Stimulated activated CD4-positive, alpha-beta T cell treated with anti-CD3 and anti-CD28 coated beads, Interleukin-4, amount 100 ng/mL, for 24 hours (primary cell): ENCODE measurements at places on chromosomes 6 and 20.

- no peak for DNase-seq
Observed at GRCh38 chr20:57529160-57529585, 4.2 kb upstream of the CTCFL start.

DNA sequence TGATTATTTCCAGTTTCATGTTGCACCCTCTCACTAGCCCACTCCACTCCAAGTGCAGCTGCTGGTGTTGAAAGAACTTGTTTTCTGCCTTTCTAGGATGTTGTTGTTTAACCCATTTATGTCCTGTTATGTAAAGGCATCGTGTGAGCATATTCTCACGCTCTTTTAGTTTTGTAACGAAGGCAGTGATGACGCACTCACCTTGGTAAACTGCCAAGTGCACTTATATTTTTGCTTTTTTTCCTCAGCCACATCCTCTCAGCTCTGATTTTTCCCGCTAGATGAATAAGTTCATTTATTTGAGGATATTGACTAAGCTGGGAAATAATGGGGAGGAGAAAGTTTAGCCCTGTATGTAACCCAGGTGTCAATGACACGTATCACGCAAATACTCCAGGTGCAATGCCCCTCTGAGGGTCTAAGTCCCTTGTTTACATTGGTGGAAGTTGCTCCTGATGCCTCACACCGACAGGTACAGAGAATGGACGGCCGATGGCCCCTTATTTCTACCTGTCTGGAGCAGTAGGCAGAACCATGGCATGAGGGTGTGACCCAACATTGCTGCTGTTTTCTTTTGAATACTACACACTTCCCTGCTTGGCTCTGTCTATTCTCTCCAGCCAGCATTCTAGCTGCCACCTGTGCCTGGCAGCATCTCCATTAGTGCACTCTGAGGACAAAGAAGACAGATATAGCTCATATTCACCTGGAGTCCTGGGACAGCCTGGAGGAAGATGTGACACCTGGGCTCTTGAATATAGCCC lies 132.7 kb upstream of the SLC24A3 start:
- no peak for DNase-seq

- DNase-seq = no peak
Observed at GRCh38 chr6:21103626-21104224, 489.8 kb upstream of the SOX4 start.

- no peak for DNase-seq
Observed at GRCh38 chr20:32681175-32682084, 7.7 kb upstream of the C20orf203 start.

GRCh38 chr20:52943185-52943841 lies 28.8 kb upstream of the TSHZ2 start:
- no peak for DNase-seq

- DNase-seq = no peak
Observed at GRCh38 chr20:53579266-53579580, 14.4 kb downstream of the ZNF217 start.

DNA sequence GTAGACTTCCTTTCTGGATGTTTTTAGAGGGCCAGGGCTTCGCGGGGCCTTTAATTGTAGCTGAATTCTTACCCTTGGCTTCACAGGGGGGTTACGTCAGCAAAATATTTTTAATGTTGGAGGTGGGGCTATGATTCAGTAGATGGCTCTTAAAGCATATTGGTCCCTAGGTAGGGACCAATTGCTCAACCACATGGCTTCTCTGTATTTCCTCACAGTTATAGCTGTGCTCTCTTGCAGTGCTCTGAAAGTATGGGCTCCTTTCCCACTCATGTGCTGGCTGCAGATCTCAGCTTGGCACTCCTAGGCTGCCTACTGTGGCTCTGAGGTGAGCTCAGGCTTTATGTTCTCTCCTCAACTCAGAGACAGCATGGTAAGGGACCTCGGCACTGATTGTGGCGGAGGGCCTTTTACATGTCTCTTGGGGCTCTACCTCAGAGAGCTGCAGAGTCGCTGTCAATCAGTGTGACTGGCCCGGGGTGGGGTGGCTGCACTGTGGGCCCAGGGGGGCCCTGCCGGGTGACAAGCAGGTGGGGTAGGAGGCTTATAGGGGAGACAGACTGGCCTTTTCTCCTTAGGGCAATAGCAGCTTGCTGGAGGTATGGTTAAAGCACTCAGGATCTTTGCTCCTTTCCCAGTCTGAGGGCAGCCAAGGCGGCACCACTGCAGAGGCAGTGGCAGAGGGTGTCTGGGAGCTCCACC lies 318.0 kb downstream of the DOK5 start:
- DNase-seq = no peak

GRCh38 chr6:124943658-124944057 lies 18.6 kb upstream of the RNF217 start:
- no peak for DNase-seq

DNA sequence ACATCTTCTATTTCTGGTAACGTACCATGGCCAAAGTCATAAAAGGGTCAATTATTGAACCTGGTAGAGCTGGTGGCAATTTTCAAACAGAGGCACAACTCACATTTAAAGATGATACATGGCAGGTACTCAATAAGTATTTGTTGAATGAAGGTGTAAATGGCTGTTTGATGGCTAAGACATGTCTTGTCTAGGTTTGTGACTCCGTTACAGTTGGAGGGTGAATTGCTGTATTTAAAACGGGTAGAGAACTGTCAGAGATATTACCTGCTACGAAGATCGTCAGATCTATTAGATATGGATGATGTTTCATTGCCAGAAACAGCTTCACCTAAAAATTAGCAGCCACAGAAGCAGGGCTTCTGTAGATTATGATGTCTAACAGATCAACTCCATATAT lies 601.9 kb downstream of the PRKN start:
- DNase-seq = no peak

DNA sequence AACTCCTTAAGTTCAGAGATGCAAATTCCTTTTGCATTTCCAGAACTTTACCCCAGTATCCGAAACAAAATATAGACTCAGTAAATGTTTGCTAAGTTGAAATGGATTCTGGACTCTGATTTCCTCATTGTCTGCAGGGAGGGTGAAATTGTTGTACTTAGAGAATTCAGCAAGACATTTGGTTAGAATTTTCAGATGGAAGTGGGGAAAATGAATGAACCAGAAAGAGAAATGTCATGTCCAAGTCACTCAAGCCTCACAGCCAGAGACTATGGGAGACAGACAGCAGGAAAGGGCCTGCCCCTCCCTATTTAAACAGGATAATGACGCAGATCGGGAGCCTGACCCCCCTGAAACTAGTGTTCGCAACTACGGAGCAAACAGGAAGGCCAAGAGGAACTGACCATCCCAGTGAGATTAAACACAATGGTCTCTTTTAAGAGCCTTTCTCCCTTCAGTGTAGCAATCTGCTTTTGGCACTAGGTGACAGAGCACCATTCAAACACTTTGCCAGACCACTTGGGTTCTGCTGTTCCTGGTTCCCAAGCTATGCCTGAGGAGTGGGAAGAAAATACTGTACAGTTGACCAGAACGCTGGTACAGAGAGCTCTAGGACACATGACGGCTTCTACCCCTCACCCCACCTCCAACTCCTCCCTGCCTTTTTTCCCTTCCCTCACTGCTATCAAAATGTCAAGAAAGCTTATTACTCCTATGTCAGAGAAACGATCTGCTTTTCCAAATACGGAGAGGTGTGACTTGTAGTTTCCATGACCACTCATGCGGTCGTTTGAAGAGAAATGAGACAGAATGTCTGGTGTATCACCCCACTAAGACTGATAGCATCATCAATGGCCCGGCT lies 13.7 kb downstream of the NEDD9 start:
- peak; percentile 22 for DNase-seq

- DNase-seq = peak; percentile 40
Observed at GRCh38 chr6:137928286-137928685, 61.2 kb downstream of the TNFAIP3 start.

DNA sequence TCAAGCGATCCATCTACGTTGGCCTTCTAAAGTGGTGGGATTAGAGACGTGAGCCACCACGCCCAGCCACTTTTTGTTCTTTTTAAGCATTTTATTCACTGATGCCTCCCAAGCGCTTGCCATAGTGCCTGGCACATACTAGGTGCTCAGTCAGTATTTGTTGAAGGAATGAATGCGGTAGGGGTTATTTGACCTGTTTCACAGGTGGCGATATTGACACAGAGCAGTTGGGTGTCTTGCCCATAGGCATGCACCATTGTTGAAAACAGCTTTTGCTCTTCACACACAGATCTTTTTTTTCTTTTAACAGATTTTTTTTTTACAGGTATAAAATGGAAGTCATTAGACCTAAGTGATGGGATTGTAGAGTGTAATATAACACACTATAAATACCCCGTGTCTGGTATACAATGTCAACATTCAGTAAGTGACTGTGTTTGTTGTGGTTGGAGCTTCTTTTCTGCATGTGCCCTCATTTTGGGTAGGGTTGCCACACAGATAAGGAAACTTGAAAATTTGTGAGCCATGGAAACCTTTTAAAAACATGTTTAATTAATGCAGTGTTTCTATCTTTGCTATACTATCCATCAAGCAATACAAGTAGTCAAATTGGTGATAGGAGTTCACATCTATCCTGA lies 24.8 kb downstream of the RREB1 start:
- DNase-seq = no peak

DNA sequence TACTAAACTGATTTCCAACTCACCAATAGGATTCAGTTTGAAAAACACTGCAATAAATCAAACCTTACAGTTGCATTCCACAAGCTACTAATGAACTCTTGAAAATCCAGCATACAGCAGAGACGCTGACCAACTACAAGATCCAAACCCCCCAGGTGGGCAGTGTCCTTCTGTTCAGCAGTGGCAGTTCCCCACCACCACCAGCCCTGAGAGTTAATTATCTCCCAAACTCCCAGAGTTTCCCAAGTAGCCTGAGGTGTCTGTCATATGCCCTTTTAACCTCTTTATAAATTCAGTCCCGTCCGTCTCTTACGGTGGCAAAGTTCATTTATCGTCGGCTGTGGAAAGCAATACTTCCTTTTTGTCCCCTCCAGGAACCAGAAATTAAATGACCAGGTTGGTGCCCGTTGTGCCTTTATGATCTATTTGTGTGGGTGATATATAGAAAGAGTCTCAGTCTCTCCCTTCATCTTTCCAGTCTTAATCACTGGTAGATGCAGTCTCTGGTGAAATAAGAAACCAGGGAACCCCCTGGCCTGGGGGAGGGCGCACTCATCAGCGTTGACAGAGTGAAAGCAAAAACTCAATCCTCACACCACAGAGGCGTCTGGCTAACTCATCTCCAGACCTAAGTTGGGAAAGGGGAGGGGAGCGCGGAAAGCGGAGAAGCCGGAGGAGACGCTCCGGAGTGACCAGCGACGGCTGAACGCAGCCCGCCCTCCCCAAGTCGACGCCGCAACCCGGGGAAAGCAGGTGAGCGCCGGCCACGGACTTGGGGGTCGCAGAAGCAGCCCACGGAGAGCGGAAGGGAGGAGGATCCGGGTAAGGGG lies 717 bp downstream of the MRPL14 start:
- DNase-seq = peak; percentile 91

DNA sequence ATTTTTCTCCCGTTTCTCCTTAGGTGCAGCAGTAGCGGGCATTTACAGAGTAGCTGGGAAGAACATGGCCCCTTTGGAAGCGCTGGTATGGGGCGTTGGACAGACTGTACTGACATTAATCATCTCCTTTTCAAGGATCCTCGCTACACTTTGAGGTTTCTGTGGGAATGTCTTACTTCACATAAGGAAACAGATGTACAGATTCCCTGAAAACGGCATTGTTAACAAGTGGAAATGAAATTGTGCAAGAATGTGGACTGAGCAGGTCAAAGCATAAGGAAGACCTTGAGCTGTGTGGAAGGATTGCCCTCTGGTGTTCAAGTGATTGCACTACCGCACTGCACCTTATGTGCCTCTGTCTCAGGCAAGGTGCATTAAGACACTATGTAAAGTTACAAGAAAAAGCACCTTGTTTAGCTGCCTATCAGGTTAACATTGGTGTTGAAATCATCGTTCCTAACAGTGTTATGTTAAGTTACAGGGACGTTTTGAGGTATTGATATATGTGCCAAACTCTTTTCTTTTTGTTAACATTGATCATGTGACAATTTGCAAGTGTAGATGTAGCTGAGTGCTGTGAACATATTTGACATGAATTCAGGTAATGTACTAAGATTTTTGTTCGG lies 38.0 kb downstream of the TMEM170B start:
- DNase-seq = peak; percentile 52

- DNase-seq = no peak
Observed at GRCh38 chr20:4989570-4989969, 11.7 kb downstream of the SLC23A2 start.

GRCh38 chr6:140581601-140582000 lies 1207.2 kb upstream of the CITED2 start:
- DNase-seq = no peak
